ENCODE measurements at places on chromosomes 13 and 19. TPM values are rescaled to one million over a fixed set of nuclear protein-coding genes. Genes with fewer than 3 reads are reported as not detected.

- no peak for DNase-seq
Measured at GRCh38 chr19:38723990-38724854, 20.1 kb downstream of the CAPN12 start.

- peak; percentile 53 for DNase-seq
Measured at GRCh38 chr19:2478278-2478755, 2.4 kb downstream of the GADD45B start.

- no peak for DNase-seq
Measured at GRCh38 chr13:36834299-36834698, 15.3 kb downstream of the RFXAP start.

DNA sequence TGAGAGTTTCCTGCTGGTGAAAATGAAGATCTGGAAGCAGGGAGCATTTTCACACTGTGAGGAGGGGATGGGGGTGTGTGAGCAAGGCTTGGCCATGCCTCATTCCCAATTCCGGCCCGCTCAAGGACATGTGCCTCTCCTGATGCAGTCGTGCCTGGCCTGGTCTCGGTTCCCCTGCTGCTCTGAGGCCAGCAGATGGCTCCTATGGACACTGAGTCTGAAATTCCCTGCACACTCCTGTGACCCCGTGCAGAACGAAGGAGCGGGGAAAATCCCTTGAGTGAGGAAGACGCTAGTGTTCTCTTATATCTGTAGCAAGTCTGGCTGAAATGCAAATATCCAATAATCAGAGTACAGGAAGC is 363 bp upstream of the ZNF763 start:
- DNase-seq: no peak

- DNase-seq: no peak
Measured at GRCh38 chr19:15498910-15499309, 9.4 kb upstream of the CYP4F22 start.

GRCh38 chr13:94632226-94632980 is 30.7 kb downstream of the GPR180 start:
- DNase-seq: no peak

- no peak for DNase-seq
Measured at GRCh38 chr19:46875234-46875633, 14.4 kb downstream of the ARHGAP35 start.

DNA sequence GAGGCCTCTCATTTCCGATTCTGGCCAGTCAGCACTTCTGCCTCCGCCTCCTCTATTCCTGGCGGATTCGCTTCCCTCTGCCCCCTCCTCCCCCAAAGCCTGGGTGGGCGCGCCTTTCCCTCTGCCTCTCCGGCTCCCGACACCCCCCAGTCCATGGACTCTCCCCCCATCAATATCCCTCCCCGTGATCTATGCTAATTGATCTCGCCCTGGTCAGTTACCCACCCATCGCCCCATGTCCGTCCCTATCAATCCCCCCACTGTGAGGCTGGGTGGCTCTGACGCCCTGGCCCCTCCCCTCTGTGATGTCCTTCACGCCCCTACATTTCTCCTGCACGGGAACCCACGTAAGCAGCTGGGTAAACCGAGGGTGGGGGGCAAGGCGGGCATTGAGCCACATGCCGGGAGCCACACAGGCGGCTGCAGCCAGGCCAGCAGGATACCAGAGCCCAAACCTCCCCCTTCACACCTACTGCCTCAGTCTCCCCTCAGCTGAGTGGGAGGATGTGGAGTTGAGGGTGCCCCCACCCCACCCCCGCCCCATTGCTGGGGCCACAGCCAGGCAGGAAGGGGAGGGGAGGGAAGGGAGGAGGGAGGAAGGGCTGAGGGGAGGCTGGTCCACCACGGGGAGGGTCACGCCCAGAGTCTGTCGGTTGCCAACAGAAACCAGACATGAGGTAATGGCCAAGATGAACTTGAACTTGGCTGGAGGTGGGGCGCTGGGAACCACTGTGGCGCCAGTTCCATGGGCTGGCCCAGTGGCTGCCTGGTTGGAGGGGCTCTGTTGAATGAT is 21.0 kb downstream of the SMIM24 start:
- no peak for DNase-seq

DNA sequence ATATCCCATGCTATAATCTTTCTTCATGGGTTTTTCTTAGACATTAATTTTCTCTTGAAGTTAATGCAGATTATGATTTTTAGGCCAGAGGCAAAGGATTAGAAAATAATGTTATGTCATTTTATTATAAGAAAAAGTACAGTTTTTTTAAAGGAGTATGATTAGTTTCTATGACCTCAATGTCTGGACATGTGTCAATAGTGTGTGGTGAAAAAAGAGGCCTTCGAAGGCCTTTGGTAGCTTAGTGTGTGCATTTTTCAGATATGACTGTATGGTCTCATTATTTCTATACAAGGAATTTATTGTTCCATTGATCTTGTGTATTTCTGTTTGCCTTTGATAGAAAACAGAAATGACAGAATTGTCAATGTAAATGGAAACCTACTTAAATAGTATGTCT is 195.6 kb downstream of the GPC5 start:
- no peak for DNase-seq

- no peak for DNase-seq
Measured at GRCh38 chr19:34500656-34501120, 19.1 kb downstream of the WTIP start.

GRCh38 chr13:113140677-113141600 is 17.5 kb upstream of the PROZ start:
- no peak for DNase-seq

DNA sequence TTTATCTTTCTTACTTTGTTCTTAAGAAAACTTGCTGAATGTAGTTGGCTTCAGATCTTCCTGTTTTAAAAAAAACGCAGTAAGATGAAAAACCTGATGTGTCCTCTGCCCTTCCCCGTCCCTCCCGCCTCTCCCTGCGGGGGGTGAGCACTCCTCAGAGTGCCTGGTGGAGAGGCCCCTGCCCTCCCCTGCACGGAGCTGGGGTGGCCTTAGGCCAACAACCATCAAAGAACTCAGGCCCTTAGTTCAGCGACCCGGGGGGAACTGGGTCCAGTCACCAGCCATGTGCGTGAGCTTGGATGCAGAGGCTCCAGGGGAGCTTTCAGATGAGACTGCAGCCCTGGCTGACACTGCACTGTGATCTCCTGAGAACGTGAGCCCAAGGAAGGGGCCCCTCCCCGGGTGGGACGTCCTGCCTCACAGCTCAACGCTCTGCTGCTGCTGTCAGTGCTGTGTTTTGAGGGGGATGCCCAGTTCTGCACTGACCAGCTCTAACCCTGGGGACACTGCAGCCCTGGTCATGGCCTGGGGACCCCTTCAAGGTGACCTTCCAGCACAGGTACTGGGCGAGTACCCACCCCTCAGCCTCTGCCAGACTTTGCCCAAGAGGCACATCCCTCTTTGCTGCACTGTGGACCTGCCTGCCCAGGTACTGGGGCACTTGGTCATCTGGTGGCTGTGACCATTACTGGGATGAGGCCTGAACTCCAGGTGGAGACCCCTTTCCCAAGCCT is 42.7 kb downstream of the ANKRD10 start:
- no peak for DNase-seq

GRCh38 chr19:43644181-43644580 is 4.5 kb upstream of the CADM4 start:
- no peak for DNase-seq

DNA sequence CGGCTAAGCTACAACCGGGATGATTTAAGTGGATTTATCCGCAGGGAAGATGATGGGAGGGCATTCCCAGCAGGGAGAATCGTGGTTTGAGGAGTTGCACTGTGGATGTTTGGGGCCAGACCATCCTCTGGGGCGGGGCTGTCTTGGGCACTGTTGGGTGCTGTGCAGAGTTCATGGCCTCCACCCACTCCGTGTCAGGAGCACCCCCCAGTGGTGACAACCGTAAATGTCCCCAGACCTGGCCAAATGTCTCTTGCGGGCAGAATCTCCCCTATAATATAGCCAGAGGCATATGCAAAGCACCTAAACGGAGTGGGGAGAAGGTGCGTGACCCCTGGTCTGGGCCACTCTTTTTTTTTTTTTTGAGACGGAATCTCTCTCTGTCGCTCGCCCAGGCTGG is 40.2 kb downstream of the SMIM24 start:
- DNase-seq: peak; percentile 15

DNA sequence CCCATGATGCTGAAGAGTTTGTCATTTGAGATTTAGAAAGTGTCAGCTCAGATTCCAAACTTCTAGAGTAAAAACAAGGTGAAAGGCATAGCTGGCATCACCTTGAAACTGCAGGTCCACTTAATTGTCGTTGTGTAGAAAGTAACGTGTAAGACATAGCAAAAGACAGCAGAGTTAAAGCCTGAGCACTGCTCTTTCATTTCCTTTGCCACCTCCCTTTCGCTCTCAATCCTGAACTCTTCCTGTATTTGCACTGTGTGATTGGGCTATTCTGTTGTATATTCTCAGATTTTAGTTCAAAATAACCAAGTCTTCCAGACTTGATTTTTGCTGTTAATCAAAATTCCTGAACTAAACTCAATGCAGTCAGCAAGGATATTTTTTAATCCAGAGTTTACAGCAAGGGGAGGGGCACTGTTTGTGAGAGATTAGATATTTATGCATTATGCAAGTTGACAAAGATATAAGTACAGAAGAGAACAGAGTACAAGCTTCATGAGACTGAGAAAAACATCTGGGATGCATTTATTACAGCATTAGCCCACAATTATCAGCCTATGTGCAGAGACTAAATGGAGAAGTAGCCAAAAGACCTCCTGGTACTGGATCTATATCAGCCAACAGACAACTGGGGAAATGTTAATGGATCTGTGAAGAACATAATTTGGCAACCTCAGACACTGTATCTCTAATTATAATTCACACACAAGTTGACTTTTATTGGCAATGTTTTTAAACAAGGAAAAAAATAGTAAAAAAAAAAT is 328.6 kb downstream of the SUCLA2 start:
- DNase-seq: no peak

- DNase-seq: peak; percentile 54
Measured at GRCh38 chr13:113820813-113821651, 42.8 kb downstream of the GAS6 start.

GRCh38 chr19:39995794-39996193 is 1.1 kb upstream of the ZNF546 start:
- DNase-seq: peak; percentile 8

GRCh38 chr19:1365319-1366269 is 18.1 kb upstream of the NDUFS7 start:
- DNase-seq: no peak

DNA sequence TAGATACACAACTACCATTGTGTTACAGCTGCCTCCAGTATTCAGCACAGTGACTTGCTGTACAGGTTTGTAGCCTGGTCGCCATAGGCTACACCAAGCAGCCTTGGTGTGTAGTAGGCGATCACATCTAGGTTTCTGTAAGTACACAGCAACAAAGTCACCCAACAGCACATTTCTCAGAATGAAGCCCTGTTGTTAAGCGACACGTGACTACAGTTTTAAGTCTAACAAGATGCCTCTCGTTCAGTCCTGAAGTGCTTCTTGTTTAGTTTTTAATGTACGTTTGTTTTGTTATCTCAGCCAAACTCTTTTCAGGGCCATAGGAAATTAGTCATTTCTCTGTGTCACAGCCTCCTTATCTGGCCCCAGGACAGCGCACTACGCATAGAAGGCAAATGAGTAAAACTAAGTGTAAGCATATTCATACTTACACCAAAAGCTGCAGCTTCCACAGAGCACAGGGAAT is 50.0 kb upstream of the GPR183 start:
- DNase-seq: no peak

GRCh38 chr19:16022251-16022650 is 54.0 kb upstream of the TPM4 start:
- DNase-seq: no peak

GRCh38 chr19:7476777-7477494 is 11.9 kb downstream of the PEX11G start:
- no peak for DNase-seq

DNA sequence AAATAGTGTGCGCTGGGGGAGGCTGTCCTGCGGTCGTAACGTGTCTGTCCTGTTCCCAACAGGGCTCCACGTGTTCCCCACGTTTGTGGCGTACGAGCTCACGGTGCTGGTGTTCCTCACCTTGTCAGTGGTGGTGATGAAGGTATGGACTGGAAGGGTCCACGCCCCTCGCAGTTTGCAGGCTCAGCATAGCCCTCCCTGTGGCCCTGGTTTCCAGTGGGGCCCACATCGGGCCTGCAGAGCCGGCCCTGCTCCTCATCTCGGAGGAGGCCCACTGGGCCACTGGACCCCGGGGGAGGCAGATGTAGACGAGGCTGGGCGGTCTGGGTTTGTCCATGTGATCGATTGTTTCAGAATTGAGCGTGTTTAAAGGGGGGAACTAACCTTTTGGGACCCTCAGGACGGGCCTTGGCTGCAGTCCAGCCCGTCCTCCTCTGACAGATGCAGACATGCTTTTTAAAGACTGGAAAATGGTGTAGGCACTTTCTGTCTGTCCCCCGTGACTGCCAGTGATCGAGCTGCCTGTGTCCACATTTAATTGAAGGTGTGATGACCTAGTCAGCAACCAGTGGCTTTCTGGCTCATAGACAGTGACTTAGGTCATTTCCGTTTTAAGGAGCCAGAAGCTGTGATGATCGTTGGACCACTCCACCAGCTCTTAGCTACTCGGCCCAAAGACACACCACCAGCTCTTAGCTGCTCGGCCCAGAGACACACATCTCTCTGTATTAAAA is 37.1 kb upstream of the TFDP1 start:
- DNase-seq: no peak

GRCh38 chr13:42638101-42638500 is 64.1 kb downstream of the TNFSF11 start:
- no peak for DNase-seq

The NLRP7 gene
- total RNA-seq: not detected

The ZNF575 gene
- 0.08 TPM for total RNA-seq

The CBLC gene
- total RNA-seq: 79.7 TPM

The NRTN gene
- total RNA-seq: not detected

The GAPDHS gene
- total RNA-seq: not detected

The THSD8 gene
- 0.10 TPM for total RNA-seq

The SLC25A41 gene
- 0.13 TPM for total RNA-seq

The POLR2I gene
- 423 TPM for total RNA-seq

The CCL25 gene
- not detected for total RNA-seq

The METTL21C gene
- not detected for total RNA-seq

The CBY2 gene
- total RNA-seq: not detected

The WDR87 gene
- not detected for total RNA-seq

The LIN37 gene
- total RNA-seq: 15.5 TPM

Data from HT-29 (cell line).